ENCODE measurements at places on chromosomes 12 and 14. TPM values are rescaled to one million over a fixed set of nuclear protein-coding genes. Genes with fewer than 3 reads are reported as not detected.

Gene MNAT1
- total RNA-seq, result 34.4 TPM

Gene NEUROD4
- 7.3 TPM for total RNA-seq

Gene SLC38A4
- not detected for total RNA-seq

Gene MYL2
- not detected for total RNA-seq

Gene MAP1LC3B2
- 0.82 TPM for total RNA-seq

Gene PKP2
- total RNA-seq, result 3.6 TPM

DNA sequence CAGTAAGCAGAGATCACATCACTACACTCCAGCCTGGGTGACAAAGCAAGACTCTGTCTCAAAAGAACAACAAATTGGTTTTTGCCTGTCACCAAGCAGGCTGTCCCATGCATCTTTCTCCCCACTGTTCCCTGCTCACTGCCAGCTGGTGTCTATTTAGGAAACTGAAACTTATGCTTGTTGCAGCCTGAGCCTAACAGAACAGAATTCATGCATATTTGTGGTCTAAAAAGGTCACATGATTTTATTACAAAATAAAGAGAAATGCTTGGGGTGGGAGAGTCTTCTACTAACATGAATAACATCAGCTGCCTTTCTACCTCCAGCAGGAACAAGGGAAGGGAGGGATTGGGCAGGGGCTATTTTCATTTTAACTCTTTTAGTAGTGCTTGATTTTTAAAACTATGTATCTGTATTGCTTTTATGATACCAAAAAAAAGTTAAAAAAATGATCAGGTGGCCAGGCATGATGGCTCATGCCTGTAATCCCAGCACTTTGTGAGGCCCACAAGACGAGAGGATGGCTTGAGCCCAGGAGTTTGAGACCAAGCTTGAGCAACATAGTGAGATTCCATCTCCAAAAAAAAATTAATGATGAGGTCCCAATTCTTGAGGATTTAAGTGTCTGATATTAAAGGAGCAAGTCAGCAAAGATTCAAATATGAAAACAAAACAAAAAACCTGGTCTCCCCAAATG is 923 bp downstream of the STAT2 start:
- peaks cover 19% of the 10 kb centered on the region for H3K4me1 ChIP-seq
- peak overlapping the region; percentile 84 for H3K27ac ChIP-seq
- H3K4me3 ChIP-seq, result peak overlapping the region; percentile 96
- H3K27me3 ChIP-seq, result peaks cover 11% of the 10 kb centered on the region

- peaks cover 35% of the 10 kb centered on the region for H3K4me1 ChIP-seq
- no peak for DNase-seq
- no peaks in the 10 kb centered on the region for H3K27me3 ChIP-seq
- H3K36me3 ChIP-seq, result no peaks in the 10 kb centered on the region
- H3K4me3 ChIP-seq, result no peak overlapping the region
Measured at GRCh38 chr12:79927772-79928474, 7.0 kb downstream of the PPP1R12A start.

DNA sequence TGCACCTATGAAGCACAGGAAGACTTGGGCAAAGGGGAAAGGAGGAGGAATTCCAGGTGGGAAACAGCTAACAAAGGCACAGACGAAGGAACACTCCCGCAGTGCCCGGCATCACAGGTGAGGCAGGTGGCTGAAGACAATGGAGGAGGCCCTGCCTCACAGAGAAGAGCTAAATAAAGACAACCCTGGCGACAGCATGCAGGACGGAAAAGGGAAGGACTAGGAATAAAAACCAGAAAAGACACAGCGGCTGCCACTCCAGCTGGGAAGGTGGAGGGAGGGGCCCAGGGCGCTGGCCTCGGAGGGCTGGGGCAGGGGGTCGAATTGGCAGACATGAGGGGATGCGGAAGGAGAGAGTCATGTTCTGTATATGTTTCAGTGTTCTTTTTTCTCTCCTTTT is 43.0 kb upstream of the ANO2 start:
- no peaks in the 10 kb centered on the region for H3K27me3 ChIP-seq
- no peak overlapping the region for H3K27ac ChIP-seq
- H3K36me3 ChIP-seq, result no peaks in the 10 kb centered on the region
- H3K4me1 ChIP-seq, result peaks cover 11% of the 10 kb centered on the region
- no peak for DNase-seq
- no peak overlapping the region for H3K4me3 ChIP-seq

DNA sequence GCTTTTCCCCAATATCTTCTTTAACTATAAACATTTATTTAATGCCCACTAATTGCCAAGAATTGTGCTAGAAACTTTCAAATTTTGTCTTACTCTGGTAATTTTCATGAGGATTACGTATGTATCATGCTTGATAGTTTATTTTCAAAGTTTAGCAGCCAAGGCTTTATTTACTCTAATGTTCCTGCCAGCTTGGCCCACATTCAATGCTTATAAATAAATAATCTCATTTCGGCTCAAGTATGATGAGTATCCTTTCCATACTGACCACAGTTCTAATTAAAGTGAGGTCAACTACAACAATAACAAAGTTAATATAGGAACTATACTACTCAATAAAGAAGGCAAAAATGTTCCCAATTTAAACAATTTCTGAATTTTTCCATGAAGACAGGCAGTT is 259.2 kb downstream of the MED13L start:
- peaks cover 4% of the 10 kb centered on the region for H3K36me3 ChIP-seq
- DNase-seq, result no peak
- H3K27me3 ChIP-seq, result no peaks in the 10 kb centered on the region
- H3K4me1 ChIP-seq, result no peaks in the 10 kb centered on the region
- H3K27ac ChIP-seq, result no peak overlapping the region

GRCh38 chr14:89378119-89378518 is 38.9 kb downstream of the FOXN3 start:
- peaks cover 8% of the 10 kb centered on the region for H3K4me1 ChIP-seq
- no peak overlapping the region for H3K27ac ChIP-seq
- H3K36me3 ChIP-seq, result peaks cover 15% of the 10 kb centered on the region
- H3K4me3 ChIP-seq, result no peak overlapping the region
- DNase-seq, result no peak
- H3K27me3 ChIP-seq, result no peaks in the 10 kb centered on the region

DNA sequence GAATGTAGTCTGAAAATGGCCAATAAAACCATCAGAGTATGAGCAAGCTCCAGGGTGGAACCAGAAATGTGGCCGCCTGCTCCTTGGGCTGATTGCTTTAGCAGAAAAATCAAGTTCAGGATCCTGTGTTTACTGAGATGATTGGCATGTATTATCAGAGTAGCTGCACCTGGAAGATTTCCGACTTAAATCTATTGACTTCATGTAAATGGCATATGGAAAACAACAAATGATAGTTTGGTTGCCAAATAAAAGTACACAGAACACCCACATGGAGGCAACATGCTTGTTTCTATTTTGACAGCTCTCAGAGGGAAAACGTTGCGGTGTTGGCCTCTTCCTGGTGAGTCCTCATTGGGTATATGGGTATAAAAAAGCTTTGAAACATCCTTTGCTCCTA is 31.3 kb downstream of the SOCS2 start:
- no peak overlapping the region for H3K27ac ChIP-seq
- no peak for DNase-seq
- H3K4me1 ChIP-seq, result no peaks in the 10 kb centered on the region
- no peak overlapping the region for H3K4me3 ChIP-seq

- no peaks in the 10 kb centered on the region for H3K27me3 ChIP-seq
- H3K27ac ChIP-seq, result no peak overlapping the region
- DNase-seq, result no peak
- no peaks in the 10 kb centered on the region for H3K4me1 ChIP-seq
- no peak overlapping the region for H3K4me3 ChIP-seq
Measured at GRCh38 chr12:27177706-27178105, 66.4 kb upstream of the STK38L start.

- H3K4me1 ChIP-seq, result peaks cover 6% of the 10 kb centered on the region
- no peaks in the 10 kb centered on the region for H3K27me3 ChIP-seq
- peak overlapping the region; percentile 52 for H3K27ac ChIP-seq
- H3K4me3 ChIP-seq, result no peak overlapping the region
- no peak for DNase-seq
Measured at GRCh38 chr14:67572608-67573007, 27.5 kb downstream of the PIGH start.

DNA sequence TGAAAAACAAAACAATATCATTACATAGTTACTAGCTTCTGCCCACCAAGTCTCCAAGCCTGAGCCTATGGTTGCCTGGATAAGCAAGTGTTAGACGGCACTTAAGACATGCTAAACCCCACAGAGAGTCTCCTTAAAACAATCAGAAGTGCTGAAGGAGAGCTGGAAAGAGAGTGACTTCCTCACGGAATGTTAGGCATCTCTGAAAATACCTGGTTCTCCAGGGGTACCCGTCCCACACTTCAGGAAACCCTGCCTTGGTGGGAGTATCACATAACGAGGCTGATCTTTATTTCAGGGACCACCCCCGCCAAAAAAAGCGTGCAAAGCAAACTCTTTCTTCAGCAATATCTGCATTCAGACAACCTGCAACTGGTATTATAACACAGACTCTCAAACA is 18.3 kb downstream of the LHX5 start:
- no peaks in the 10 kb centered on the region for H3K4me1 ChIP-seq
- H3K27me3 ChIP-seq, result peaks cover 68% of the 10 kb centered on the region
- H3K36me3 ChIP-seq, result no peaks in the 10 kb centered on the region

- no peak for DNase-seq
- H3K27me3 ChIP-seq, result peaks cover 6% of the 10 kb centered on the region
- peaks cover 12% of the 10 kb centered on the region for H3K36me3 ChIP-seq
Measured at GRCh38 chr12:67649261-67649569, 670 bp downstream of the DYRK2 start.

- no peak overlapping the region for H3K4me3 ChIP-seq
- DNase-seq, result no peak
- H3K27ac ChIP-seq, result no peak overlapping the region
- H3K4me1 ChIP-seq, result peaks cover 7% of the 10 kb centered on the region
Measured at GRCh38 chr12:2614341-2614740, 180.4 kb upstream of the FKBP4 start.

GRCh38 chr12:122082621-122083356 is 4.2 kb downstream of the MLXIP start:
- H3K4me1 ChIP-seq, result peaks cover 56% of the 10 kb centered on the region
- peaks cover 17% of the 10 kb centered on the region for H3K27me3 ChIP-seq
- peak overlapping the region; percentile 69 for H3K4me3 ChIP-seq
- H3K27ac ChIP-seq, result peak overlapping the region; percentile 4
- no peak for DNase-seq

DNA sequence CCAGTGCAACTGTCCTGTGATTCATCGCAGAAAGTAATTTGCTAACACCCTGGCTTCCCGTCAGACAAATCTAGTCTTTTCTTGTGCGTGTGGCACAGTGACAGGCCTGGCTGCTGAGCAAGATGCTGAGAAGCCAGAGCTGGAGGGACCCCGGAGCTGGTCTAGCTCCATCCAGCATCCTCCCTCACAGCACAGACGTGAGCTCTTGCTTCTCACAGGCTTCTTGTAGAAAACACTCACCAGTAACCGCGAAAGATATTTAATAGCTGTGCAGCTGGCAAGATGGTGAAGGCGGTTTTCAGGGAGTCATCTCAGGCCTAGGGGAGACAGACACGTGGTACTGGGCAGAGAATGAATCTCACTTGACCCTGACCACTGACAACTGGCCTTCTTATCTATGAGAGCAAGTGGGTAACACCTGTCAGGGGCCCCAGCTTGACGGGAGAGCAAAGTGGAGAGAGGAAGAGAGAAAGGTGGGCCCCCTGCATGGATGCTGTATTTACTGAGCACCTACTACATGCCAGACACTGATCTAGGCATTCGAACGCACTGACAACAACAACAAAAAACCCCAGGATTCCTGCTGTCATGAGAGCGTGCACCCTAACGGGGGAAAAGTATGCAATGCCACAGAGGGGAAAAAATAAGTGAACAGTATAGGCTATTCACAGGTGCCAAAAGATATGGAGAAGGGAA is 63.3 kb downstream of the CCDC88C start:
- peaks cover 65% of the 10 kb centered on the region for H3K4me1 ChIP-seq
- H3K4me3 ChIP-seq, result no peak overlapping the region
- H3K27me3 ChIP-seq, result no peaks in the 10 kb centered on the region
- no peak for DNase-seq

DNA sequence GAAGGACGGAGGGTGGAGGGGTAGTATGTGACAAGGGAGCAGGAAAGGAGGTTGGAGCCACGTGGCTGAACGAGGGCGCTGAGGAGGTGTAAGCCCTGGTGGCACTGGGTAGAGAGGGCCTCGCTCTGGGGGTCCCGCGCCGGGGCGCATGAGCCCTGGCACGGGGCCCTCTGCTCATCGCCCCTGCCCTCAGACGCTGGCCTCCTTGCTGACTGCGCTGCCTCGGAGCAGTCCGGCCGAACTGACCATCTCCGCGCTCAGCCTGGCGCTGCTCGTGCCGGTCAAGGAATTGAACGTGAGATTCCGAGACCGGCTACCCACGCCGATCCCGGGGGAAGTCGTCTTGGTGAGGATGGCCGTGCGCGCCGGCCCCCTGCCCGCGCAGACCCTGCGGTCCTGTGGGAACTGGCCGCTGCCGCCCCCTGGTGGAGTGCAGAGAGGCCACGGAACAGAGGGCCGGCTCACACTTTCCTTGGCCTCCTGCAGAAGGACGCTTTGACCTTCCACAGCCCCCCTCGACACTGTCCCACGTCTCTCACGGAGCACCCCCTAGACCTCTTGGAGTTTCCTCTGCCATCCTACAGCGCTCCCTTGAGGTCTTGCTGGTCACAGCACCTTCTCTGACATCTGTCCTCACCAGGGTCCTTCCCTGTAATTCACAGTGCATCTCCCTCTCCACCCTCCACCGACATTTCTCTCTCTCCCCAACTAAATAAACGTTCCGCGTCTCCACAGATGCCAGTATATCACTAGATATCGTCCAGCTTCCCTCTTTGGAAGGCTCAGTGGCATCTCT is 10.5 kb downstream of the ARHGEF25 start:
- DNase-seq, result peak; percentile 81
- peak overlapping the region; percentile 86 for H3K4me3 ChIP-seq
- H3K27ac ChIP-seq, result no peak overlapping the region
- H3K4me1 ChIP-seq, result peaks cover 20% of the 10 kb centered on the region
- H3K27me3 ChIP-seq, result peaks cover 77% of the 10 kb centered on the region
- peaks cover 21% of the 10 kb centered on the region for H3K36me3 ChIP-seq

- H3K27ac ChIP-seq, result no peak overlapping the region
- no peaks in the 10 kb centered on the region for H3K36me3 ChIP-seq
- H3K4me1 ChIP-seq, result peaks cover 4% of the 10 kb centered on the region
- H3K27me3 ChIP-seq, result no peaks in the 10 kb centered on the region
- DNase-seq, result no peak
Measured at GRCh38 chr14:94381149-94382030, 7.0 kb downstream of the SERPINA1 start.

- H3K4me1 ChIP-seq, result peaks cover 27% of the 10 kb centered on the region
- H3K27me3 ChIP-seq, result peaks cover 6% of the 10 kb centered on the region
- peak overlapping the region; percentile 100 for H3K27ac ChIP-seq
- H3K4me3 ChIP-seq, result peak overlapping the region; percentile 99
- no peak for DNase-seq
Measured at GRCh38 chr12:122975790-122976647, 975 bp downstream of the OGFOD2 start.

DNA sequence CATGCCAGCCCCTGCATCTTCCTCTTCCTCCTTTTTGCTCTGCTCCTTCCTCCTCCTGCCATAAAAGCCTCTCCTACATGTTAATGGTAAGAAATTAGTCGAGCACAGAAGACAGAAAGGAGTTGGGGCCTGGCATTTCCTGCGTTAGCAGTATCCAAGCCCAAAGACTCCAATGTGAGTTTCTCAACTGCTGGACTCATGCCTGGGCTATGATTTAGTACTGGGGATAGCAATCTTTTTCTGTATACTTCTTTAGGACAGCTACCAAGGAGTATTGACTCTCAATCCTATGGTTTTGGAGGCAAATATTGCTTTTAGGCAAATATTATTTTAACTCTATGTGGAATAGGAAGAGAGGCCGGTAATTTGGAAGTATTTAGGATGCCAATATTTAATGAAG is 18.0 kb upstream of the SLC38A4 start:
- no peaks in the 10 kb centered on the region for H3K4me1 ChIP-seq
- H3K27me3 ChIP-seq, result peaks cover 13% of the 10 kb centered on the region
- no peak overlapping the region for H3K27ac ChIP-seq
- no peak for DNase-seq
